ENCODE measurements at places on chromosomes 3 and 15.

GRCh38 chr15:50544368-50544767 lies 2.1 kb downstream of the USP50 start:
- peak; percentile 10 for DNase-seq

- DNase-seq: no peak
Measured at GRCh38 chr15:87121336-87121735, 1041.7 kb downstream of the AGBL1 start.

DNA sequence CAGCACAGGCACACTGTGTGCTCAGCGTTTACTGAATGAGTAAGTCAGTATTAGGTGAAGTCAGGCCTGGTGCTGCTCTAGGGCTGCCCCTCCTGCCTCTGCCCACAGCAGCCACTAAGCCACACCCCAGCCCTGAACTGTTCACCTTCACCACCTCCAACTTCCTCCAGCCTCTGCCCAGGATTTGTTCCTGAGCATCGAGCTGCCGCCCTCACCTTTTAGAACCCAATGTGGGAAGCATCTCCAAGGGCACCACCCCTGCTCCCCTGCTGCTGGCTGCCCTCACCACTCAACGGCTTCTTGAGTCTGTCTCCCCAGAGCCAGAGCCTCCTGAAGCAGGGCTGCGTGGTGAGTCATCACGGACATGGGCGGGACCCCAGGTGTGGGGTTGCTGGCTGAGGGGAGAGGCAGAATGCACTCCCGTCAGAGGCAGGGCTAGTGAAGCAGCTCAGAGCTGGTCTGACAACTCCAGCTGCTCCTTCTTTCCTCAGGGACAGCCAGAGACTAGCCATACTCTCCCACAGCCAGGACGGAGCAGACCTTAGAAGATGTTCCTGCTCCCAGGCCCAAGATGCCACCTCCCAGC lies 5.8 kb downstream of the HYAL2 start:
- DNase-seq: peak; percentile 54

DNA sequence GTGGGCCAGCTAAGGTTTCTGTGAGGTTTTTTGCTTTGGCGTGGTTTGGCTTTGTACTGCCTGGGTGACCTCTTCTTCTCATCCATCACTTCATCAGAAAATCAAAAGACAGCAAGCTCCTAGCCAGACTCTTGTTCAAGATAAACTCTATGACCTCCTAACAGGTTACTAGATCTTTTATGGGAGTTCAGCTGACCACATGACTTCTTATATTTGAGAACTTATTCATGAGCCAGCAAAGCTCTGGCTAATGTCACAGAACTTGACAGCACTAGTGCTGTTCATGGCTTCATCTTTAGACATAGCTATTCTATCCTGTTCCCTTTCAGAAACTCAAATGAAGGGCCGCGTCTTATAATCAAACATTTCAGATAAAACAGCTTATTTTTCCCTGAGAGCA lies 527.1 kb upstream of the GOLIM4 start:
- DNase-seq: no peak

DNA sequence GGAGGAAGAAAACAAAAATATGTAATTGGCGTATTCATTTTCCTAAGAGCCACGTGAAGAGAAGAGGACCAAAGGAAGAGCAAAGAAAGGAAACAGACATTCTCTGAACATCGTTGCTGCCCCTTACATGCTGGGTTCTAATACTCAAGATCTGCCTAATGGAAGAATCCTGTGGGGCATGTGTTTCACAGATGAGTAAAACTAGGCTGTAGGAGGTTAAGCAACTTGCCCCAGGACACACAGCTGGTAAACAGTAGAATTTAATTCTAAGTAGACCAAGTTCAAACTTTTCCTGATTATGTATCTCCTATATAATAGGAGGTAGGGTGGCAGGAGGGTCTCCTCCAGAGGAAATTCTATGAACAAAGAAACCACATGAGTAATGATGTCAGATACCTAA lies 106.1 kb upstream of the TNFAIP8L3 start:
- no peak for DNase-seq

DNA sequence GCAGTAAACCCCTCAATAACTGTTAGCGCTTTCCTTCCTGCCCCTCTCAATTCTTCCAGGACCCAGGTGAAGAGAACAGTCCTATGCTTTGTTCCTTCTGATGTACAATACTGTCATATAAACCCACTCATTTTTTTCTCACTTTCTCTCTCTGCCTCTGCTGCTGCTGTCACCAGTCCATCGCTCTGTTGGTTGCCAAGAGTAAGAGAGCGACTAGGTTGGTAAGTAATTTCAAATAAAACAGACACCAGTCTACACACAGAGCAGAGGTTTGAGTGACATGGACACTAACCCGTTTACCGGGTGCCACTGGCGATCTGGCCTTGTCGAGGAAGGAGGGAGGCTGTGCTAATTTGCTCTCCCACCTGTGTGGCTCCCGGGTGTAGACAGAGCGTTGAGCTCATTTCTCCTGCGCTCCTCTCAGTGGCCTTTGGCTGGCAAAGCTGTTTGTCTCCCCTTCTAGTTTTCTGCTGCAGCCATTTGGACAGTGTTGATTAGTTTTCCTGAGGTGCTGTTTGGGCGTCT lies 215.4 kb downstream of the THSD4 start:
- no peak for DNase-seq

- DNase-seq: no peak
Measured at GRCh38 chr3:14434126-14434497, 31.7 kb downstream of the SLC6A6 start.

GRCh38 chr15:48913141-48913540 lies 35.2 kb downstream of the EID1 start:
- DNase-seq: no peak

- DNase-seq: no peak
Measured at GRCh38 chr3:47356201-47356600, 24.6 kb upstream of the PTPN23 start.

DNA sequence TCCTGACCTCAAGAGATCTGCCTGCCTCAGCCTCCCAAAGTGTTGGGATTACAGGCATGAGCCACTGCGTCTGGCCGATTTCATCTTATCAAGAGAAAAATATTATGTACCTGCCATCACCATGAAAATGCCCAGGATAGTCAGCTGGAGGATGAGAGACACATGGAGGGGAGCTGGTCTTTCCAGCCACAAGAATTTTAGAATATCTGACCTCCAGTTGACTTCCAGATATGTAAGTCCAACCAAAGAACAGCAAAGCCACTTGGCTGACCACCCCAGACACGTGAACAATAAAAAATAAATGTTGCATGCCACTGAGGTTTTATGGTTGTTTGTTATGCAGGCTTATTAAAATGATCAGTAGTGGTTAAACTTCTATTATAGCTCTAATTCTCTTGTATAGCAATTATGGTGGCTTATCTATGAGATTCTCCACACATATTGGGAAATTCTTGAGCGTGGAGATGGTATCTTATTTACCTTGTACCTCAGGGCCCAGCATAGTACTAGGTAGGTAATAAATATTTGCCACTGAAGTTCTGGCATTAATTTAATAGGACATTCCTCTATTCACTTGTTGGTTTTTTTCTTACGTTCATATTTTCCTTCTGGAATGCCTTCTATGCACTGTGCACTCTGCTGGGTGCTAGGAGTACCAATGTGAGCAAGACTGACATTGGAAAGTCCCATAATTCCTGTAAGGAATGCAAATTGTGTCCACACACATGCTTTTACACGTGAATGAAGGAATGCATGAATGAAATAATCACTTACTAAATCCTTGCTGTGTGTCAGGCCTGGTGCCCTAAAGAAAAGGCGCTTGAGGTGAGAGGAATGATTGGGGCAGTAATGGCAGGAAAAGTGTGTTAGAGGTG lies 77.6 kb downstream of the EDEM1 start:
- no peak for DNase-seq

- peak; percentile 31 for DNase-seq
Measured at GRCh38 chr15:77748078-77749064, 115.7 kb upstream of the LINGO1 start.

GRCh38 chr15:67564021-67564967 lies 21.8 kb downstream of the MAP2K5 start:
- no peak for DNase-seq

DNA sequence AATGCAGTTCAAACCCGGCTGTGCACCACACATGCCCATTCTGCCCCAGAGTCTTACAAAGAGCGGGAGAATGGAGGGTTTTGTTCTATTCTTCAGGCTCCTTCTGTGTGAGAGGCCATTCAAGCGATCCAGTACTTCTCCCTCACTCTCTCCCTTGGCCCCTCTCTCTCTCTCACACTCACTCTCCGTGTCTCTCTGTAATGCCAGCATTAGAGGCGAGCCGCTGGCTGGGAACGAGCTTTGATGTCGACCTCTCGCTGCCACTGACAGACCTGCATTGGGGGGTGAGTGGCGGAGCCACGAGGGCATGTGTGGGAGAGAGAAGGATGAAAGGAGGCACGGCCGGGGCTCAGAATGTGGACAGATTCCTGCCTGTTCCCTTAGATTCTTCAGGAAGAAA lies 231.7 kb upstream of the ARRDC4 start:
- no peak for DNase-seq

DNA sequence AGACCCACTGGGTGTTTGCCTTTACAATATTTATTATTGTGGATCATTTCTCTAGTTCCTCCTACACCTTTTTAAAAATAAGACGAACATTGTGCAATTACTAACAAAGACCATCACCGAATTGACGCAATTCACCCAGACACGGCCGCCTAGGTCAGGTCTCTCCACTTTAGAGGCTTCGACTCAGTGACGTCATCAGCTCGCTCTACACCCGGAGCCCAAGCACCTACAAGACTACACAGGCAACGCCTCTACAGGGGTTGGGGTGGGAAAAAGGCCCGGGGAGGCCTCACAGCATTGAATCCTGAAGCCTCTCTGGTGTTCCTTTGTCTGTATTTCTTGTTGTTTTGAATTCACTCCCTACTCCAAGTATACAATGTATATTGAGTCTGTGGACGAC lies 16.6 kb downstream of the ZIC4 start:
- no peak for DNase-seq

All from iPS-NIHi11 (cell line).